ENCODE measurements at places on chromosomes 2 and 18.

DNA sequence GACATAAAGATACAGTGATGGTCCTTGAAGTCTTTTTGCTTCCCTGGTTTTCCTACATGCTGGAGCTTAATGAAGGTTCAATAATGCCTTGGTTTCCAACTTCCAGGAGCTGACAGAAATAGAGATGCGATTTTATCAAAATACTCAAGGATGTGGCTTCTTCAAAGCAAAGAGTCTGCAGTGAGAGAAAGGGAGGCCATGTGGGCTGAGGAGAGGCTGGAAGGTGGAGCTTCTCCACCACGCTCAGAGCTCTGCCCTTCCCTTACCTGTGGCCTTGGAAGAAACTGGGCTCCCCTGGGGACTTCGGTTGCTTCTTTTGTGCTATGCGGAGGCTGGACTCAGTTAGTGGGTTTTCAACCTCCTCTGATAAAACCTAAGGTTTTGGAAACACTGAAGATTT lies 175.0 kb upstream of the APCDD1 start:
- no peak for DNase-seq

- DNase-seq, result no peak
These were observed 9.6 kb upstream of the AQP4 start for GRCh38 chr18:26875040-26875654.

DNA sequence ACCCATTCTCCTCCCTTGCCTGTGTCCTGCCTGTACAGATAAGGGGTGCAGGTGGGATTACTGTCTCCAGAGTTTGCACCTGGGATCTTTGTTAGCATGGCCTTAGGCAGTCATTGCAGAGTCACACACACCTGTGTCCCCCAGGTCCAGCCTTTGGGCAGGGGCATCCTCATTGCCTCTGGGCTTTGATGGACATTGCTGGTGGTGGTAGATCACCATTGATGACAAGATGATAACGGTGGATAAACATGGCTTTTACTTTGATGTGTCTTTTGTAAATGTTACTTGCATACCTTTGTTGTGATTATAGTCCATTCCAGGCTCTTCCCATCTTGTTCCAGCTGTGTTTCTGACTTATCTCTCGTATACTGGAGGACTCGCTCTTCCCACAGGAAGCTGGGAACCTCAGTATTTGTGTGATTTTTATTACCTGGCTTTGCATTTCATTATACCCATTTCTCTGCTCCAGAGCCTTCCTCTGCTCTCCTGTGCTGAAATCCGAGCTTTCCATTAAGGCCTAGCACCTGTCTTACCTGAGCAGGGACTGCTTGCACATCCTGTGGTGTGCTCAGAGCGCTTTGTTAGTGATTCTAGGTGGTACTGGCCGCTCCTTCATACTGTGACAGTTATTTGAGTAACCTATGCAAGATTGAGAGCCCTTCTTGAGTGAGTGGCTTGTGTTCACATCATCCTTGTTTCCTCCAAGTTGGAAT lies 79.2 kb downstream of the PTPRM start:
- no peak for DNase-seq

DNA sequence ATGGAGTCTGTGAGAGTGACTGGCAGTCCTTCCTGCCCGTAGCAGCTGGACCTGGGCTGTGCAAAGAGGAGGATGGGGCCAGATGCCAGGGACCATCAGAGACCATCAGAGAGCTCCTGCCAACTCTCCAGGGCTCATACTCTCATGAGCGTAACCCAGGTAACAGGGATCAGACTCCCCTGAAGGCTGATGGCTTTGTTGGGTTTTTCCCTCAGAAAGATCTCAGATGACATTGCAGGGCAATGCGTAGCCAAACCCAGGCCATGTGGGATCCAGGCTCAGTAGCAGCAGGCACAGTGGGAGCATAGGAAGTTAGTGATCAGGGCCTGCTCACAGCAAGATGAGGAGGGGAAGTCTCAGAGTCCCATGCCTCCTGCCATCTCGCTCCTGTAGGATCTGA lies 218.0 kb downstream of the LOXHD1 start:
- no peak for DNase-seq

DNA sequence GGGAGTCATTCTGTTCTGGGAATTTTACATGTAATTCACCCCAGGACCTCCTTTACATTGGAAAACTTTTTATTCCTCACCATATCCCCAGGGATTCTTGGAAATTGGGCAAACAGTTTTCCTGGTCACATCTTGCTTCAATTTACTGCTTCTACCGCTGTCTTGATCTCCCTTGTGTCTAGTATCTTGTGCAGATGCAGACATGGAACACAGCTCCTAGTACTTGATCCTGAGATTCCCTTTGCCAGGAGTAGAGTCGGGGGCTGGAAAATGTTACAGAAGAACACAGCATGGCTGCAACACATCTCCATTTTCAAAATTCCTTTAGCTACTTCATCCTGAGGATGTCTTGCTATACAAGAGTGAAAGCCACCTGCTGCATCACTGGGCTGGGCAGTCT lies 472.8 kb downstream of the PLCL1 start:
- no peak for DNase-seq

GRCh38 chr2:221857719-221858118 lies 285.6 kb upstream of the EPHA4 start:
- DNase-seq, result no peak

GRCh38 chr18:35197296-35197695 lies 43.5 kb upstream of the ZNF397 start:
- no peak for DNase-seq

DNA sequence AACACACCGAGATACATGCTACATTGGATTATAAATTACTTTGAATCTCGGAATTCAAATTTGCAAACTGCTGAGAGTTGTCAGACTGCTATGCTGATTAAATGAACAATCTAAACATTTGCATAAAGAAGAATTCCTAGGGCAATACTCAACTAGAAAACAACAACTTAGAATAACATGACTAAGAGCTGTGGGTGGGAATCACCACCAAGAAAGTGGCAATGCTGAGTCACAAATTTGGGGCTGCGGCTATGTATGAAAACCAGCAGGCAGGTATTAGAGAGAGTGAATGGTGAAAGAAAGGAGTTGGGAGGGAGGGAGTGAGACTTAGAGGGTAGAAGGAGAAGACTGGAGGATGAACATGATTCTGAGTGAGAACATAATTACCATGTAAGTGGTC lies 559.5 kb downstream of the PIK3C3 start:
- peak; percentile 1 for DNase-seq

DNA sequence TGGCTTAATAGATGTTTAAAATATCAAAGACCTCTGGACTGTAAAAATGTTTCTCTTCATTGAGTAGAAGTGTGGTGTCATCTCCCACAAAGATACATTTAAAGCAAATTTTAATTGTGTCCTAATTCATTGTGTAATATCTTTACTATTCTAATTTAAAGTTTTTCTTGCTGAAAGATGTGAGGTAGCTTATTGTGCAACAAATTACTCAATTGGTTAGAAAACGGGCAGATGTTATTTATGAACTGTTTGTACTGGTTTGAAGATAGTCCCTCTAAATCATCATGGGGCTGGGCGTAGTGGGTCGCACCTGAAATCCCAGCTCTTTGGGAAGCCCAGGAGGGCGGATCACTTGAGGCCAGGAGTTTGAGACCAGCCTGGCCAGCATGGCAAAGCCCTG lies 65.3 kb downstream of the CYBRD1 start:
- DNase-seq, result peak; percentile 48

DNA sequence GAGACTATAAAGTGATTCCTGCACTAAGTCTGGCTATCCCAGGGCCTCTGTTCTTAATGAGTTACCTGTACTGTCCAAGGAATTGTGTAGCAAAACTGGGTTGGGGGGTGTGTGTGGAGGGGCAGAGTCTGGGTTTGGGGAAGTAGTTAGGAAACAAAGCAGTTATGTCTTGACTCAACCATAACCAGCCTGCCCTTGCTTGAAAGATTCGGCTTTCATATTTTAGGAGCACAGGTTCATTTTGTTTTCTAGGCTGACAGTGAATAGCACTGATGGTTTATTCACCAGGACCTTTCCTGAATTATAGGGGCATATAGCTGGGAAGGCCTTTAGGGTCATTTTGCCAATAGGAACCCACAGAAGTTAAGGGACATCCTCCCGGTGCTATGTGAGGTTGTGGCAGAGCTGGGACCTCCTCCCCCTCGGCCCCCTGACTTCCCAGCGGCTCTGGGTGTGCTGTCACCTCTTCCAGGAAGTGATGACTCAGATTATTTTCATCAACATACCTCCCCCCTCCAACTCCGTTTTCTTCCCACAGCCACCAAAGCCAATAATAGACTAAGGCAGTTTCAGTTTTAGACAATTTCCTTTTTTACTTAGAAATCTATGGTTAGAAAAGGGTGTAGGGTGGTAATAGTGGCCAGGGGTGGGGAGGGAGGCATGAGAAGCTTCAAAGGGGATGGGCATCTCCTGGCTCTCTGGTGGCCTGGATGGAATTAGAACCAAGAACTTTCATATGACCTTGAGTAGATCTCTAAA lies 44.8 kb downstream of the SETBP1 start:
- DNase-seq, result peak; percentile 78

GRCh38 chr2:103338819-103339218 lies 577.0 kb downstream of the TMEM182 start:
- no peak for DNase-seq

- DNase-seq, result no peak
These were observed 1802.0 kb downstream of the SUCLG1 start for GRCh38 chr2:82657106-82657505.

GRCh38 chr2:129203331-129203730 lies 776.1 kb upstream of the RAB6C start:
- DNase-seq, result no peak

- no peak for DNase-seq
These were observed 193.1 kb upstream of the UBE2E3 start for GRCh38 chr2:180787330-180787729.

DNA sequence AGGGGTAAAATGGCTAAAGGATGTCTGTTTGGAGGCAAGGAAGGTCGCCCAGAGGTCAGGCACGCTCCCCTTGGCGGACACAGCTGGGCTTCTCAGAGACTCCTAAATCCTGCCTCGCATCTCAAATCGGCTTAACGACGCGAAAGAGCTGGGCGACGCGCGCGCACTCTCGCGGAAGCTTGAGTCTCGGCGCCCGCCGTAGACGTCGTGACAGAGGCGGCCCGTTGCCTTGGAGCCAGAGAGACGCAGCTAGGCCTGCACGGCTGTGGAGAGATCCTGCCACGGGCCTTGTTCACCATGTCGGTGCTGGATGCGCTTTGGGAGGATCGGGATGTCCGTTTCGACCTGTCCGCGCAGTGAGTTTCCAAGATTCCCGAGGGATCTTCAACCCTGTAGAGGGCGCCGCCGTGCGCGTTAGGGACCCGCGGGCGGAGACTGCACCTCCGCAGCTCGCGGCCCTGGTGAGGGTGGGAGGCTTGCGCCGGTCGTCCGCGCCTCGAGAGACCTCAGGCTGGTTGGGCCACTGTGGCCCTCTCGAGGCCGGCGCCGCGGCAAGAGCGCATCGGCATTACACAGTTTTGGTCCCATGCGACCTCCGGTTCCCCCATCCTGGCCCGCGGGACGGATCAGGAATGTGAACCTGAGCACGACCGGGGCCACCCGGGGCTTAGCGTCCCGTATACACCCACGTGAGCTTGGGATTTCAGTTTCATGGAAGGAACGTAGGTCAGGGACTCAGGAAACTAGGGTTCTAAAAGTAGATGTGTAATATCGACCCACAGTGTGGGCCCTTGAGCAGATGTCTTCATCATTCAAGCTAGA lies at the start of gene BBS5:
Gene BBS5, plus strand, starts transcription at position 238 of the 822 bp plus-strand sequence. Its CDS starts 60 bp downstream, at position 298.
- DNase-seq, result peak; percentile 87

DNA sequence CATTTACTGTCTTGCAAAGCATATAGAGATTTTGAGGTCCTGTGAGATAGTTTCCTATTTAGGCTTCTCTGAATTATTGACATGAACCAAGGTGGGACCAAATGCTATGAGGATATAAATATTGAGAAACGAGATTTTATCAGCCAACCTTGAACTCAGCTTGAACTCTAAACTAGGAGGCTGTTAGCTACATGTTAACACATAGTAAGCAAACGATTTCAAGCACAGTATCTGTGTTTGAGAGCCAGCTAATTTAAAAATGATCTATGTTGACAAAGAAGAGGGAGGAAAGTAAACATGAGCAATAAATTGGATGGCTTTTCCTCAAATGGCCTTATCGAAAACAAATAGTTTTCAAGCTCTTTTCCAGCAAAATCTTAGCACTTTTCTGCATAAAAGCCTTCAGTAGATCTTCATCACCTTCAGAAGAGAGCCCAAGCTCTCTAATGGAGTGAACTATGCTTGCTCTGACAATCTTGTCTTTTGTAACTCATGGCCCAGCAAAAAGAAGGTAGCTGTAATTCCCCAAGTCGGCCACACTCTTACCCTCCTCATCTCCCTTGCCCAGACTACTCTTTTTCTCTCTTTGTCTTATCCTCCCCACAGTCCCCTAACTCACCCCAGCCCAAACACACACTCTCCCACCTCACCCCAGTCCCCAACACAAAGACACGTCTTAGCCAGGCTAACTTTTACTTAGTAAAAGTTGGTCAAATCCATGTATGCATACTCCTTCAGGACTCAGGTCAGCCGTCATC lies 14.7 kb downstream of the CD28 start:
- DNase-seq, result no peak

- no peak for DNase-seq
These were observed 513.9 kb upstream of the NETO1 start for GRCh38 chr18:73381699-73382036.

GRCh38 chr2:169036736-169037440 lies 5.8 kb upstream of the ABCB11 start:
- DNase-seq, result no peak

- DNase-seq, result no peak
These were observed 51.9 kb upstream of the CWC22 start for GRCh38 chr2:180058993-180059392.

GRCh38 chr2:57878171-57878865 lies 168.3 kb upstream of the VRK2 start:
- no peak for DNase-seq

DNA sequence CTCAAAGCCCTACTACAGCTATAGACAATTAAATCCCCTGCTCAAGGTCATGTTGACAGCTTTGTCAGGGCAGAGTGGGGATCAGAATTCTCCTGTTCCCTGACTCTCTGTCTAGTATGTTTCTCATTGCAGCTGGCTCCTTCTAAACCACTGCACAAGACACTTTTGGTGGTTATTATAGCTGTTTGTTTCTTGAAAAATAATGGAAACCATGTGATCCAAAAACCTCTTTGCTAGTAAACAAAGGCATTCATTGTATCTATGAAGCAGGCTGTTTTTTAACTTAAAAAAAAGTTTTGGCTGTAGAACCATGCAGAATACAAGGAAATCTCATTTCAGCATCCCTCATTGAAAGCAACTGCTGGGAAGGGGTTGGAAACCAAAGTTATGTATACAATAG lies 352.5 kb upstream of the EPHA4 start:
- no peak for DNase-seq

Data from fibroblast of villous mesenchyme (primary cell).